ENCODE measurements at places on chromosomes 11 and 22.

- DNase-seq: no peak
Observed at GRCh38 chr22:35921777-35922176, 106.8 kb downstream of the RBFOX2 start.

GRCh38 chr11:10462746-10463300, 7.8 kb downstream of the AMPD3 start:
- DNase-seq: peak; percentile 56

- no peak for DNase-seq
Observed at GRCh38 chr11:44409558-44410236, 99.8 kb upstream of the ALX4 start.

- DNase-seq: no peak
Observed at GRCh38 chr22:33519071-33519973, 401.0 kb downstream of the LARGE1 start.

GRCh38 chr11:59822989-59823566, 12.5 kb upstream of the MRPL16 start:
- DNase-seq: no peak

DNA sequence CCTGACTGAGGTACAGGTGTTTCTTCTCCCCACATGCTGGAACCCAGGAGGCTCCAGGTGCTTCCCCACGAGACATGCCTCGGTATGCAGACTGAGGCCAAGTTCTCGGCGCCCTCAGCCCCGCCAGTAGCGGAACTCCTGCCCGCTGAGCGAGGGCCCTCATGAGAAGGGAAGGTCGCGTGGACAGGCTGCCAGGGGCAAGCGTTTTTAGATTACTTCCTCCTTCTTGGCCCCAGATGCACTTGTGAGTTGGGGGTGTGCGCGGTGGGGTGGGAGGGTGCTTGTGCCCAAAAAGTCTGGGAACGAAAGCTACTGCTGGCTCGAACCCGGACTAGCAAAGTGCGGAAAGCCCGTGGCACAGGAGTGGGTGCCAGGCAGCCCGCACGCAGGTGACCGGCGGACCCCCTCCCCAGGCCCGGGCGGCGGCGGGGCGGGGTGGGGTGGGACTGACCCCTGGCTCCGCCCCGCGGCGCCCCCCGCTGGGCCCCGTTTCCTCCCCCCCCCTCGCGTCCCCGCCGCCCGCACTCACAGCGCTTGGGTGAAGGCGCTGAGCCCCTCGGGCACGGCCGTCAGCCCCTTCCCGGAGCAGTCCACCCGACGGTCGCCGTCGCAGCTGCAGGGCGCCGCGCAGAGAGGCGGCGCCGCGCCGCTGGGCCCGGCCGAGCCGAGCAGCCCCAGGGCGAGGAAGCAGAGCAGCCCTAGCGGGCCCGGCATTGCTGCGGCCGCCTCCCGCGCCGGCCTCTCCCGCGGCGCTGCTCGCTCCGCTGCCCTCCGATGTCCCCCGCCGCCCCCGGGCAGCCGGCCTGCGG, 797 bp downstream of the LGR4 start:
- no peak for DNase-seq

DNA sequence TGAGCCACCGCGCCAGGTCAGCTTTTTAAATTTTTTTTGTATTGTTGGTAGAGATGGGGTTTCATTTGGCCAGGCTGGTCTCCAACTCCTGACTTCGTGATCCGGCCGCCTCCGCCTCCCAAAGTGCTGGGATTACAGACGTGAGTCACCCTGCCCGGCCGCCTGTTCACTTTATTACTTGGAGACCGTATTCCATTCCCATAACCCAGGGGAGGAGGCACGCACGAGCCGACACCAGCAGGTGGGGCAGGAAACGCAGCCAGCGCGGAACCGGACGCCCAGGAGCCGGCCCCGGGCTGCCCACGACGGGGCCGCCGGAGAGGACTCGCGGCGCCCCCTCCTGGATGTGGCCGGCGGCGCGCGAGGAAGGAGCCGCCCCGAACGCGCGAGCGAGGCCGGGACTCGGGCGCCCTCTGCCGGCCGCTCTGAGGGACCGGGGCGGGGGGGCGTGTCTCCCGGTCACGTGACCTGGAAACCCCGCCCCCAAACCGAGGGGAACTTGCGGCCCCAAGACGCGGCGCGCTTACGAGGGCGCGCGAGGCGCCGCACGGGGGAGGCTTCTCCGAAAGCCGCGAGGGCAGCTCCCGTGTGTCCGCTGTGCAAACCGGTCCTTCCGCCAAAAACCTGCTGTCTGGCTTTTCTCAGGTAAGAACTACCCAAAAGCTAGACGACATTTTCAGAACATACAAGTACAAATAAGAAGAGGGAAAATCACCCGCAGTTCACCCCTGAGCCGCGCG, 11.6 kb upstream of the RNH1 start:
- peak; percentile 96 for DNase-seq

- no peak for DNase-seq
Observed at GRCh38 chr22:45435544-45436139, 22.1 kb downstream of the RIBC2 start.

DNA sequence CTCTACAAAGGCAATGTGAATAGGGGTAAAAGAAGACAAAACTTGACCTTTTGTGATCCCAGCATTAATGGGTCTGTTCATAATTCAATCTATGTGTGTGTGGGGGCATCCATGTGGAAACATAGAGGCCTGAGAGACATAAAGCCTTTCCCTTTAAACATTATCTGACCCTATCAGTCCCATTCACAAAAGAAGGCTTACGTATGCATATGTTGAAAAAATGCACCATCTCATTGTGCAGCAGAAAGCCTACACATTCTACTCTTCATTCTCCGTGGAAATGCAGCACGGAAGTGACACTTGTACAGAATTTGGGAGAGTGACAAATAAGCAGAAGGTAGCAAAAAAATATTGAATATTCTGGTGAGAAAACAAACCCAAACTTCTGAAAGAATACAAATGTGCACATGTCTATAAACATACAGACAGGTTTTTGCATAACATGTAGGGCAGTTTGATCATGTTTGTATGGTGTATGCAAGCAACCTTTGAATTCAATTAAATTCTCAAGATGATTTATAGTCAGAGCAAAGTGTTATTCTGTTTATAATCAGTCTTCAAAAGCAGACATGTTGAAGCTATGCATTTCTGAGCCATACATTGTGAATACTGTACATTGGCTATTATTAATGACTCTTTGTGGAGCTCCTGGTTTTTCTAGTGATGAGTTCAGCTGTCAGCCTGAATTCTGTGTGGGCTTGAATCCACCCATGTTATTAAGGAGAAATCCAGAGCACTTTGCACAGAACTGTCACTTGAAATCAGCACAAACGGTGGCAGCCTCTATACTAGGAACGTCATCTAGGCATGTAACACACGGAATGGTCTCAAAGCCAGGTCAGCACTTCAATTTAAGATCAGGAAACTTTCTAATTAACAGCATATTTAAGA, 236.8 kb downstream of the DCDC1 start:
- no peak for DNase-seq

GRCh38 chr22:46056546-46057245, 79.7 kb upstream of the WNT7B start:
- DNase-seq: no peak

GRCh38 chr11:69447786-69448185, 33.7 kb upstream of the LINC01488 start:
- DNase-seq: no peak

DNA sequence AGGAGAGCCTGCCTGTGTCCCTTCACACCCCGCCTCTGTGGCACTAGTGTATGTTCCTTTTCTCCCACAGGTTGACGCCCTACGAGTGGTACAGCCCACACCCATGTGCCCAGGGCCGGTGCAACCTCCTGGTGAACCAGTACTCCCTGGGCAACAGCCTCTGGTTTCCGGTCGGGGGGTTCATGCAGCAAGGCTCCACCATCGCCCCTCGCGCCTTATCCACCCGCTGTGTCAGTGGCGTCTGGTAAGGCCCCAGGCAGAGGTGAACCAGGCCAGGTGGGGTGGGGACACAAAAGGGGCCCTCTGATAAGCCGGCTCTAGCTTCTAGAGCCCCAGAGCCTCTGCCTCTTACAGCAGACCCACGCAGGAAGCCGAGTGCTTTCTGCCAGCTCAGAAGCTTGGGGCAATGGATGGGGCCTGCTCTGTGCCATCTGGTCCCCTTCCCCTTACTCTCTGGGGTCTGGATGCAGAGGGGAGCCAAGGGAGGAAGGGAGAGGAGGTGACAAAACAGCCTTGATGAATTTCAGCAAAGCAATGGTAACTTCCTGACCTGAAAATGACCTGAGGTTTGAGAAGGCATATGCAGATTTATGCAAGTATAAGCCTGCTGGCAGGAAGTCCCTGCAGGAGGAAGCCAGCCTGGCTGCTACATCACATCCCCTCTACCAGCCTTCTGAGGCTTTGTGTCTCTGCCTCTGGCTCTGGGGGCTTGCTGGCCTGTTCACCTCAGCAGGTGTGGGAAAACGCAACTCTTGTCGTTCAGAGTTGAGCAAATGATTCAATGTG, 67.0 kb upstream of the TBCEL start:
- no peak for DNase-seq

DNA sequence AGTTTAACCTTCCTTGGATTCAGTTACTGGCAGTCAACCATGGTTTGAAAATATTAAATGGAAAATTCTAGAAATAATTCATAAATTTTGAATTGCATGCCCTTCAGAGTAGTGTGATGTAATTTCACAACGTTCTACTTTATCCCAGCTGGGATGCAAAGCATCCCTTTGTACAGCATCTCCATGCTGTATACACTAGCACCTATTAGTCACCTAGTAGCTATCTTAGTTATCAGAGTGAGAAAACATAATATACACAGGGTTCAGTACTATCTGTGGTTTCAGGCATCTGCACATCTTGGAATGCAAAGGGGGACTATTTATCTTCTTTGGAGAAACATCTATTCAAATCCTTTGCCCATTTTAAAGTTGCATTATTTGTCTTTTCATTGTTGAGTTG, 30.8 kb downstream of the CBL start:
- no peak for DNase-seq

GRCh38 chr11:64250415-64251015, 815 bp upstream of the PLCB3 start:
- no peak for DNase-seq

DNA sequence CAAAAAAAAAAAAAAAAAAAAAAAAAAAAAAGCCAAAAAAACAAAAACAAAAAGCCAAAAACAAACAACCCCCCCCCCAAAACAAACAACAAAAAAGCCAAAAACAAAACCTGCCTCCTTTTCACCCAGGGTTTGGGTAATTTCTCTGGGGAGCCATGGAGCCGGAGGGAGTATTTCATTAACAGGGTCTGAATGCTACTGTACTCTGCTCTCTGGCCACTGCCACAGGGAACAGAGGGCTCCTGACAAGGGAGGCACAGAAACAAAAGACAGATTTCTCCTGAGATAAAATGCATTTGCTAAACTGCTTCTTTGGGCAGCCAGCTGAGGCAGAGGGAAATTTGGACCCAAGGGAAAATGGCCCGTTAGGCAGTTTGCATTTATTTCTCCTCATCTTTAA, 266.0 kb upstream of the SYN3 start:
- no peak for DNase-seq

- no peak for DNase-seq
Observed at GRCh38 chr11:75673977-75674582, 5.2 kb upstream of the MAP6 start.

GRCh38 chr11:110818032-110818687, 105.9 kb upstream of the ARHGAP20 start:
- no peak for DNase-seq

DNA sequence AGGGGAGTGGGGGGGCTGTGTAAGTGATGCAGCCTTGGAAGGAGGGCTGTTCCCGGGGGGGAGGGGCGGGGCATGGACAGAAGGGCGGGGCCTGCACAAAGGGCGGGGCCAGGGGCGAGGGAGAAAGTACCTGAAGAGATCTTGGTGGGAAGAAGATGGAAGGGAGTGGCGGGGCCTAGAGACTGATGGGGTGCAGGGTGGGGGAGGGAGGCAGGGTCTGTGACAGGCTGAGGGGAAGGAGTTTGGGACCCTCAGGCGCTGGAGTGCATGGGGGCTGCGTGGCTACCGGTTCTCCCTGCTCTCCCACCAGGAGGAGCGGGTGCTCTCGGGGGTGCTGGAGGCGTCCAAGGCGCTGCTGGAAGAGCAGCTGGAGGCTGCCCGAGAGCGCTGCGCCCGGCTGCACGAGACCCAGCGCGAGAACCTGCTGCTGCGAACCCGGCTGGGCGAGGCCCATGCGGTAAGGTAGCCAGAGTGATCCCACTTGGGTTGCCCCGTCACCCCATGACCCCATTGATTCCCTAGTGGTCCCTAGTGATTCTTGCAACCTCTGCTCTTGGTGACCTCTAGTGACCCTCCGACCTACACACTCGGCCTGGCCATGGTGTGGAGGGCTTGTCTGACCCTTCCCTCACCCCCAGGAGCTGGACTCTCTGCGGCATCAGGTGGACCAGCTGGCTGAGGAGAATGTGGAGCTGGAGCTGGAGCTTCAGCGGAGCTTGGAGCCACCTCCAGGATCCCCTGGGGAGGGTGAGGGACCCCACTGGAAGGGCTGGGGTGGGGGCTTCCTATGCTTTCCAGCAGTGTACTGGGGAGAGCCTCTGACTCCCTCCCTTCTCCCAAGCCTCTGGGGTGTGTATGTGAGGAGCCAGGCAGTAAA, 3.1 kb downstream of the CCDC88B start:
- no peak for DNase-seq

- DNase-seq: no peak
Observed at GRCh38 chr11:129950101-129951091, 52.2 kb downstream of the PRDM10 start.

GRCh38 chr22:36350751-36351594, 36.8 kb downstream of the MYH9 start:
- DNase-seq: no peak

- no peak for DNase-seq
Observed at GRCh38 chr11:48384670-48385069, 18.4 kb upstream of the OR4C5 start.

DNA sequence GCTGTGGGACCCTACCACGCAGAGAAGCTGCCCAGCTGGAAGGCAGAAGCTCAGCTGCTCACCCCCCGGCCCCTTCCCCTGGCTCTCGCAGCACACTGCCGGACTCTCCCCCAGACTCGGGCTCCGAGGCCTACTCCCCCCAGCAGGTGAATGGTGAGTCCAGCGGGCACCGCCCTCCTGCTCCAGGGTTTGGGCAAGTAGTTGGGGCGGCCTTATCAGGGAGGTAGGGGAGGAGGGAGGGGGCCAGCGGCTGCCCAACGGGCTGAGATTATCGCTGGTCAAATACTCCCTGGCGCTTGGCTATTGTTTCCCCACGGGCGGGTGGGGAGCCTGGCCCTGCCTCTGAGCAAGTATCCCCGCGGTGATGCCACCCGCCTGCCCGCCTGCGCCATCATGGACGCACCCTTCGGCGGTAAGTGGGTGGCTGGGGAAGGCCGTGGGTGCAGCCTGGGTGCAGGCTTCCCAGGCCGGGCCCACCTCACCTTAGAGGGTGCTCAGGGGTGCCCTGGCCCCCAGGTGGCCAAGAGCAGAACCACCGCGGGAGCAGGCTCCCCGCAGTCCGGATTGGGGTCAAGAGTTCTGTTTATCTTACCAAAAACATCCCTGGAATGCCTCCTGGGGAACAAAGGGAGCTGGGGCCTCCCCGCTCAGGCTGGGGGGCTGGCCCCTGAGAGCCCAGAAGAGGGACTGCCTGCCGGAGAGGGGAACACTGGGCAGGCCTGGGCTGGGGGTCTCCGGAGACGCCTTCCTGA, 16.9 kb downstream of the MYRF start:
- no peak for DNase-seq

DNA sequence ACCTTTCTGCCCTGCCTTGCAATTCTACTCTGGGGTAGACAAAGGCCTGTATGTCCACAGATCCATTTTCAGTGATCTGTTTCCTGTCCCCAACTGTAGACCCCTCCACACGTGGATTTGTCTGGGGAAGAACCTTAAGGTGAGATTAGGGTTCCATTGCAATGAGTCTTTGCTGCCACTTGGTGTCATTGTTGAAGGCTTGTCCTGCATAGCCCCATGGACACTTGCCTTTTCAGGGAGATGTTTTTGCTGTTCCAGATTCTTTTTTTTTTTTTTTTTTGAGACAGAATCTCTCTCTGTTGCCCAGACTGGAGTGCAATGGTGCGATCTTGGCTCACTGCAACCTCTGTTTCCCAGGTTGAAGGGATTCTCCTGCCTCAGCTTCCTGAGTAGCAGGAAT, 21.8 kb downstream of the SERPING1 start:
- no peak for DNase-seq
